Cortex of kidney (tissue), 1 donor: ENCODE measurements at places on chromosomes 5 and 9.

DNA sequence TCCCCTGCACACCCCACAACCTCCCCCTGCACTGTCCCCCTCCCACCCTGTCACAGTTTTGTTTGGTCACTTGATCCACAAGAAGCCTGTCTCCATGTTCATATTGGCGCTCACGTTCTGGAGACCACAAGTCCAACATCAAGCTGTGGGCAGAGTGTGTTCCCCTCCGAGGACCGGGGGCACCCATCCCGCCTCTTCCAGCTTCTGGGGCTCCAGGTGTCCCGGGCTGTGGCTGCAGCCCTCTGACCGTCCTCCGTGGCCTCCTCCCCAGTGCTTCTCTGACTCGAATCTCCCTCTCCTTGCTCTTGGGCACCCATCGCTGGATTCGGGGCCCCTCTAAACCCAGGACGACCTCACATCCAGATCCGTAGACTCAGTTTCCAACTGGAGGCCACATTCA, 49.2 kb downstream of the PLEKHG4B start:
- DNase-seq = no peak

DNA sequence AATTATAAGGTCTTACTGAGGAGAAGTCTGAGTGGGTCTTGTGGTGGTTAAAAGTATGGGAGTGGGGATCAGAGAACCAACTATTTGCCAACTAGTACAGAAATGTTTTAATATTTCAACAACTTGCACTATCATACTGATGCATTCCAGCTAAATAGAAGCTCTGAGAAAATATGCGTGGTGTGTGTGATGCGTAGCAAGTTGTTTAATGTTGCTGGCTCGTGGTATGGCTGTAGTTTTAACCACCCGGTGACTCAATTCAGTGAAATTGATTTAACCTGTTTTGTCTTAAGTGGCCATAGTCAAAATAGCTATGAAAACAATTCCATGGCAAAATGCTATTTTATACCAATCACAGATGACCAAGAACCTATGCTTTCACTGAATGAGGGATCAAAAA, 176.5 kb upstream of the SLC24A2 start:
- DNase-seq = no peak

- DNase-seq = no peak
These were observed 41.0 kb upstream of the SLC36A1 start for GRCh38 chr5:151406322-151406947.

GRCh38 chr9:125755340-125755739, 8.2 kb downstream of the PBX3 start:
- DNase-seq = no peak

- DNase-seq = no peak
These were observed 662.2 kb upstream of the ZNF608 start for GRCh38 chr5:125408448-125409233.

- DNase-seq = no peak
These were observed 978.7 kb upstream of the NUDT12 start for GRCh38 chr5:104541141-104541785.

- no peak for DNase-seq
These were observed 20.9 kb upstream of the COMMD10 start for GRCh38 chr5:116063950-116064349.

GRCh38 chr5:10337986-10338385, 15.5 kb upstream of the MARCHF6 start:
- no peak for DNase-seq

DNA sequence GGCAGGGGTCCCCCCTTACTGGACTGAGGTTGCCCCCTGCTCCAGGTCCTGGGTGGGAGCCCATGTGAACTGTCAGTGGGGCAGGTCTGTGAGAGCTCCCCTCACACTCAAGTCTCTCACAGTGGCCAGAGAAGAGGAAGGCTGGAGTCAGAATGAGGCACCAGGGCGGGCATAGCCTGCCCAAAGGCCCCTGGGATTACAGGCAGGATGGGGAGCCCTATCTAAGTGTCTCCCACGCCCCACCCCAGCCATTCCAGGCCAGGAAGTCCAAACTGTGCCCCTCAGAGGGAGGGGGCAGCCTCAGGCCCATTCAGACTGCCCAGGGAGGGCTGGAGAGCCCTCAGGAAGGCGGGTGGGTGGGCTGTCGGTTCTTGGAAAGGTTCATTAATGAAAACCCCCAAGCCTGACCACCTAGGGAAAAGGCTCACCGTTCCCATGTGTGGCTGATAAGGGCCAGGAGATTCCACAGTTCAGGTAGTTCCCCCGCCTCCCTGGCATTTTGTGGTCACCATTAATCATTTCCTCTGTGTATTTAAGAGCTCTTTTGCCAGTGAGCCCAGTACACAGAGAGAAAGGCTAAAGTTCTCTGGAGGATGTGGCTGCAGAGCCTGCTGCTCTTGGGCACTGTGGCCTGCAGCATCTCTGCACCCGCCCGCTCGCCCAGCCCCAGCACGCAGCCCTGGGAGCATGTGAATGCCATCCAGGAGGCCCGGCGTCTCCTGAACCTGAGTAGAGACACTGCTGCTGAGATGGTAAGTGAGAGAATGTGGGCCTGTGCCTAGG, at the start of gene CSF2:
Gene CSF2, plus strand, starts transcription at position 559 of the 783 bp plus-strand sequence. Its CDS starts 35 bp downstream, at position 594.
- no peak for DNase-seq

GRCh38 chr5:152403046-152403445, 2.0 kb downstream of the NMUR2 start:
- DNase-seq = no peak
